ENCODE measurements at places on chromosomes 5 and 9.

- DNase-seq, result no peak
These were observed 56.8 kb downstream of the SEMA4D start for GRCh38 chr9:89440951-89441654.

GRCh38 chr9:15935661-15936305, 382.9 kb downstream of the CCDC171 start:
- no peak for DNase-seq

DNA sequence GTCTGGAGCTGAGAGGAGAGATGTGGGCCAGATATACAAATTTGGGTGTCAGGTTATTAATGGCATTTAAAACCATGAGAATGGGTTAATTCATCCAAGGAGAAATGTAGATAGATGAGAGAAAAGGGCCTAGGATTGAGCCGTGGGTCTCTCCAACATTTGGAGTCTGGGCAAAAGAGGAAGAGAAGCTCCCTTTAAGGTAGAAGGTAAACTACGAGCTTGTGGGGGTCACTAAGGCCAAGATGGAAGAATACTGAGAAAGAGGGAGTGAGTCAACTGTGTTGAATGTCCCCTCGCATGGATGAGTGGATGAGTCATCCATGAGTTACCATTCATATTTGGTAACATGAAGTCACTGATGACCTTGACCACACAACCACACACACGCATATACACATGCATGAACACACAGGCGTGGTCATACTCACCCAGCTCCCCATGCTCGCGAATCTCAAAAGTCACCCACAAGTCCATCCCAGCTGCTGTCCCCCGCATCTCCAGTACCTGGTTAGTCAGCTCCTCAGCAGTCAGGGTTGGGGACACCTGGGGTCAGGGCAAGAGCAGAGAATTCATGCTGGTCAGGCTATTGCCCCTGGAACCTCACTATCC, 6.8 kb upstream of the FCHSD1 start:
- DNase-seq, result no peak

- DNase-seq, result no peak
These were observed 11.6 kb downstream of the ERP44 start for GRCh38 chr9:100087218-100087617.

GRCh38 chr9:129620669-129621295, at the start of gene C9orf50:
TSS of gene C9orf50 (minus strand) at chr9:129621101. CDS start at chr9:129620574, 527 bp downstream.
- no peak for DNase-seq

DNA sequence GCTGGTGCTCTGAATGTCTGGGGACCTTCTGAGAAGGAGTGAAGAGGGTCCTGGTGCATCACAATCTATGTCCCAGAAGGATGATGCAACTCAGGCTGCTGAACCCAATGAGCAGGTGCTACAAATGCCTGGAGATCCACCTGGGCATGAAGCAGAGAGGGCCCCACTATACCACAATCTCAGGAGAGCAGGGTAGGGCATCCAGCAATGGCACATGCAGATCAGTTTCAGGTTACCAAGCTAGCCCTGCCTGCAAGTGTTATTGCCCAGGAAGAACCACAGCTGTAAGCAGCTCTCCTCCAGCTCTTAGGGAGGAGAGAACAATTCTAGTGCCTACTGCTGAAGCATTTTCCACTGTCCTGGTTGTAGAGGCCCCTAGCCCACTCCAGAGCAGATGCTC, 389.2 kb upstream of the TNC start:
- DNase-seq, result no peak

GRCh38 chr5:174733836-174734235, 9.5 kb downstream of the MSX2 start:
- no peak for DNase-seq

DNA sequence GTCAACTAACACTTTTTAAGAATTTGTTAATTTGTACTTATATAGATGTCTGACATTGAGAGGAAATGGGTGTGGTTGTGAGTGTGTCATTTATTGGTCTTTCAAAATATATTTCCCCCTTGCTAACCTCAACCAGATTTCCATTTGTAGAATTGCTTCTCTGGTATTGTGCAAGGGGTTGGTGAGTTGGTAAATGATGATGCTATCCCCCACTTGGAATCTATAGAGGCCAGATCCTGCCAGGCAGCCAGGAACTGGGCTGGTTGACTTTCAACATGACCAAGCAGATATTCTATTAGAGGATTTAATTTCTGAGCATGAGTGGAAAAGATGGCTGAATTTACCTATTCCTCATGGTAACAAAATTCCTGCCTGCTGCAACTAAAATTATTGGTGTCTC, 306.6 kb upstream of the KIF2A start:
- no peak for DNase-seq

DNA sequence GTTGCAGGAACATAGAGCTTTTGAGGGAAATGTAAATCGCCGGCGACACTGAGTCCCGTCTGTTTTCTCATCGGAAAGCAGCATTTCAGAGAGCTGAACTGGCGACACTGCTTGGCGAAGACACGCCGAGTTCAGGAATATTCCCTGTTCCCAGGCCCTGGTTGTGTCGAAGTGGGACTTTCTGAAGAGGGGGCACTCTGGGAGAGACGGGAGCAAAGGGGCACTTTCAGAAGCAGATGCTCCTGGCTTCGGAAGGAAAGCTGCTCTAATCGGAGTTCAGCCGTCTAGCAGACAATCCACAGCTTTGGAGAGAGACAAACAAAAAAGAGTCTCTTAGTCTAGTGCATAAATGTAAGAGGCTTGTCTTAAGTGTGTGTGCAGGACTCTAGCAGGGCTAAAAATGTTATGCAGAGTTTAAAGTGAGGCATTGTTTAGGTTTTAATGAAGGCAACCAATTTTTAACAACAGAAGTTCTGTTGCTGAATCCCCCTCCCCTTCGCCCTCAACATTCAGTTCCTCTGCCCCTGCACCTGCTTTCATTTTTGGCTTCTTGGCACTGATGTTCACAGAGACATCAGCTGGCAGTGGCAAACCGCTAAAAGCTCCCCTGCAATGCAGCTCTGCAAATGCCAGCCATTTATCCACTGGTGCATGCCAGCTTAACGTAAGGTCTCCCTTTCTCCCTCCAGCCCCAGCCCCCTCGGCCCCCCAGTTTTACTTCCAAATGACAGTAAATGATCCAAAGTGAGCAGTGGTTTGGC, 289.5 kb upstream of the MPDZ start:
- no peak for DNase-seq

DNA sequence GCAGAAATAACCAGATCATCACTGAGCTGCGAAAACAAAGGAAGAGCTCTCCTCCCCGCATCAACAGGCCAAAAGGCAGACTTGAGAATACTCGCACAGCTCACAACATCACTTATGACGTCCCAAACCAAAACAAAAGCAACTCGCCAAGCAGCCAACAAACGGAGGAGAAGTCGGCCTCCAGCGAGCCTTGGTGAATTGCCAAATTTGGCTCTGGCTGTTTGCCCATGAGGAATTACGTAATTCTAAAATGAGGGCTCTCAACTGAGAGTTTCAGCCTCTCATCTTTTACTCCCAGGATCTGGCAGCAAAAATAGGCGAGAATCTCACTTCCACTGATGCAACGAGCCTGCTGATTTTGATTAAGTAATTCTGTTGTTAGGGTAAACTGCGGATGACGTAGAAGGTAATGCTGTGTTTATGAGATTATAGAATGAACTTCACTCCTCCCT, 51.7 kb upstream of the SEMA6A start:
- DNase-seq, result no peak

Measured in activated CD8-positive, alpha-beta memory T cell treated with anti-CD3 and anti-CD28 coated beads, Interleukin-2, amount 50 U/mL, for 4 hours (primary cell).